ENCODE measurements at places on chromosomes 4 and X.

- DNase-seq: no peak
Observed at GRCh38 chr4:177485528-177485927, 43.3 kb upstream of the AGA start.

GRCh38 chrX:45447331-45447730 is 246.7 kb upstream of the DIPK2B start:
- DNase-seq: no peak

DNA sequence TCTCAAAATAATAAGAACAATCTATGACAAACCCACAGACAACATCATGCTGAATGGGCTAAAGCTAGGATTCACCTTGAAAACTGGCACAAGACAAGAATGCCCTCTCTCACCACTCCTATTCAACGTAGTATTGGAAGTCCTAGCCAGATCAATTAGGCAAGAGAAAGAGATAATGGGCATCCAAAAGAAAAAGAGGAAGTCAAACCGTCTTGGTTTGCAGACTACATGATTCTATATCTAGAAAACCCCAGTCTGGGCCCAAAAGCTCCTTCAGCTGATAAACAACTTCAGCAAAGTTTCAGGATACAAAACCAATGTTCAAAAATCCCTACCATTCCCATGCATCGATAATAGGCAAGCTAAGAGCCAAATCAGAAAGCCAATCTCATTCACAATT is 59.0 kb downstream of the CHM start:
- DNase-seq: no peak

DNA sequence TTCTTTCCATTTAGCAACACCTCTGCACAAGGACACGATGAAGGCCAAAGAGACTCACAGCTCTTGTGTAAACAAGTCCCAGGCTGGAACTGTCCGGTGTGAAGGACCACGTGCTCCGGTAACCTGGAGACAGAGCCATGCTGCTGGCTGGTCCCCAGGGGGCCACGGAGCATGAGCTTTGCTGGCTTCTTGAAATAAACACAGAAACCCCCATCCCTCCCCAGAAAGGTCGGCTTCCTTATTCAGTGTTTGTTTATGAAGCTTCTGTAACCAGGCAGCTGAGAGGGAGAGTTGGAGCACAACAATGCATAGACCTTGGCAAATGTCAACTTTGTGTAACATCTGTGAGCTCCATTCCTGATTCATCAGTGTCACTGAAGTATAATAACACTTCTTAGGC is 109.4 kb downstream of the GPR143 start:
- no peak for DNase-seq

DNA sequence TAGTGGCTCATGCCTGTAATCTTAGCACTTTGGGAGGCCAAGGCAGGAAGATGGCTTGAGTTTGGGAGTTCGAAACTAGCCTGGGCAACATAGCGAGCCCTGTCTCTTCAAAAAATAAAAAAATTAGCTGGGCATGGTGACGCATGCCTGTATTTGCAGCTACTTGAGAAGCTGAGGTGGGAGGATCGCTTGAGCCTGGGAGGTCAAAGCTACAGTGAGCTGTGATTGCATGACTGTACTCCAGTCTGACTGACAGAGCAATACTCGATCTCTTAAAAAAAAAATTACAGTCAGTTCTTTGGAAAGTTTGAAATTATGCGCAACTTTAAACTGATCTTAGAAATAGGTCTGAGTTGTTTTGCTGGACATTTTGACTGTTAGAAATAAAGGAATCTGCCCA is 55.8 kb downstream of the DOCK11 start:
- DNase-seq: no peak

GRCh38 chr4:119099227-119099810 is 36.3 kb upstream of the MYOZ2 start:
- DNase-seq: no peak

DNA sequence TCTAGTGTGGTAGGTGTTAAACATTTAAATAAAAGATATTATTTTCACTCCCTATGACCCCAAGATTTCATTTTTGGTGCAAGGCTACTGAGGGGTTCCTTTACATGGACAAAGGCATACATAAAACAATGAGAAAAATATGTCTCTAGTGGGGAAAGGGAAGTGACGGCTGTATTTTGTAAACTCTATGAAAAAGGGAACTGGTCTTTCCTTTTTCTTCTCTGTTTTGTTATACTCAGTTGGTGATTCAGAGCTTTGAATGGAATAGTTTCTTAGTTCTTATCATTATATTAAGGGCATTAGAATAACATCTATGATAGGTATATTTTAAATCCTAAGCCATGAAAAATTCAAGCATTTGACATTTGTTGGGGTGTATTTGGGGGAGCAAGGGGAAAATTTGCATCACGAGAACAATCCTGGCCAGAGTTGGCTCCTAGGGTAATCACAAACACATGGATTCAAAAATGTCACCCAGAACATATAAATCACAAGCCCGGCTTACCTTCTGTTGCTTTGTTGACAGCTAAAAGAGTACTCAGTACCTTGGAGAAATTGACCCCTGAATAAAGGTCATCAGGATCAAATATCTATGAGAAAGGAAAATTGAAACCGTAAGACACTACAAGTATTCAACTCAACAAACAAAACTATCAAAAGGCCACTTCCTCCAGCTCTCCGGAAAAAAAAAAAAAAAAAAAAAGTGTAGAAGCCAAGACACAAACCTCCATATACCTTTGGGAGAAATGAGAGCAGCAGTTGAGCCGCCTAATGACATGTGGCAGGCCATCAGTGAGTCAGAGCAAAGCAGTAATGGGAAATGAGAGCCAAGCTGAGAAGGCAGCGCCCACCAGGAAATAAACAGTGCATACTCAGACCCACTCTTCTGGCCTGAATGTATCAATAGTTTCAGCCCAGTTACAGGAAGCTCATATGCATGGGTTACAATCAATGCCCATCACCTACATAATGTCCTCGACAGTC is 33.4 kb downstream of the ARHGEF6 start:
- no peak for DNase-seq

GRCh38 chr4:33780952-33781791 is 2463.1 kb downstream of the ARAP2 start:
- DNase-seq: no peak

GRCh38 chrX:124594017-124594651 is 247.8 kb downstream of the SH2D1A start:
- DNase-seq: no peak

DNA sequence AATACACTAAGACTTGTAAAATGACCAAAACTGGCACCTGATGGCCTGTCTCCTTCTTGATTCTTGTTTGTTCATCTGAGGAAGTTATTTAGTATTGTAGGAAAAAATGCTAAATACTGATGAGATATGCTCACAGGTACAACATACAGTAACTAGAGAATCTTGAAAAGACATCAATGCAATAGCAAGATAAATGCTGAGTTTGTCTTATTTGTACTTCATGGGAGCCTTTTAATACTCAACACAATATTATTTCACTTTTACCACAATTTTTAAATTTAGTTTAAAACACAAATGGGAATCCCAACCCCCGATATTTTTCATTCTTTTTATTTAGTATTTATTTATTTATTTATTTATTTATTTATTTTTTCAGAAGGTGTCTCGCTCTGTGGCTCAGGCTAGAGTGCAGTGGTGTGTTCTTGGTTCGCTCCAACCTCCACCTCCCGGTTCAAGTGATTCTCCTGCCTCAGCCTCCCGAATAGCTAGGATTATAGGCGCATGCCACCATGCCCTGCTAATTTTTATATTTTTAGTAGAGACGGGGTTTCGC is 12.1 kb downstream of the HHIP start:
- no peak for DNase-seq

DNA sequence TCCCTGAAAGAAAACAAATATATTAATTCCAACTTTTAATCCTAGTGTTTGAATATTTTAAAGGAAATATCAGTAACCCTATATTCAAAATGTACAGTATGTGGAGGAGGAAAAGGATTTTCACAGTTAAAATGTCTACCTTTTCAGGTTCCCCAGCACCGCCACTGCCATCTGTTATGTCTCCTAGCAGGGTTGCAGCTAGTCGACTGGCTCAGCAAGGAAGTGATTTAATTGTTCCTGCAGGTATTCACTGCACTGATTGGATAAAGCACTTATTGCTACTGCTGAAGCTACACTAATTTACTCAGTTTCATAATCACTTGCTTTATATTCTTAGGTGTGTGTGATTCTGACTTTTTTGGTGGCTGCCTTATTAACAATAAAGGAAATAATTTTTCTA is 65.5 kb upstream of the FHDC1 start:
- no peak for DNase-seq

GRCh38 chr4:78671903-78672815 is 104.0 kb upstream of the BMP2K start:
- DNase-seq: no peak

DNA sequence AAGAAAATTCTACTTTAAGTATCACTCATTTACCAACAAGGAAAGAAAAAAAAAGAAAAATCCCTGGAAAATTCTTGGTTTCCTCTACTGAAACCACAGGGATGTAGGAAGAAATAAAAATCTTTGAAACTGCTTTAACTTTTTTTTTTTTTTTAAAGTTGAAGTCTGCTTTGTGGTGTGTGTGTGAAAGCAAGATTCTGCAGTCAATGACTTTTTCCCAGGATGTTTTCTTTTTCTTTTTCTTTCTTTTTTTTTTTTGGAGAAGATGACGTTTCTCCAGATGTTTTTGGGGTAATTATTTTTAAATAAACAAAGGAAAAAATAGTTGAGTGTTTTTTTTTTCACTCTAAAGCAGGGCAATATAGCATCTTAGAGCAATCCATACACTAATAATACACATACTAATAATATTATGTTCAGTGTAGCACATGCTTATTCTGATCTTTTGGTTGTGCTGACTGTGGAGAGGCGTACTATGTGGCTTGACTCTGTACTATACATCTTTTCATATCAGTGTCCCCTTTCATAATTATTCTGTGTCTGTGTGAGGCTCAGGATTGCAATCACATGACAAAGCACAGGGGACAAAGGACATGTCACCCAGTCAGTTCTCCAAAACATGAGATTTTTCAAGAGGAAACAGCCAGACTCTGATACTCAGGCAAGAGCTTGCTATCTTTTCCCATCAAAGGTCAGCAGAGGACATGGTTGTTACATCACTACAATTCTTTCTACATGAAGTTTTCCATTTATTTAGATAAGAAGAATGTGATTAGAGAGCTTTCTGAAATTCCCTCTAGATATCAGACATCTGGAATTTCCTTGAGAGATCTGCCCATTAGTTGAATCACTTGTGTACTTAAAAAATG is 111.0 kb downstream of the PDE5A start:
- DNase-seq: no peak

DNA sequence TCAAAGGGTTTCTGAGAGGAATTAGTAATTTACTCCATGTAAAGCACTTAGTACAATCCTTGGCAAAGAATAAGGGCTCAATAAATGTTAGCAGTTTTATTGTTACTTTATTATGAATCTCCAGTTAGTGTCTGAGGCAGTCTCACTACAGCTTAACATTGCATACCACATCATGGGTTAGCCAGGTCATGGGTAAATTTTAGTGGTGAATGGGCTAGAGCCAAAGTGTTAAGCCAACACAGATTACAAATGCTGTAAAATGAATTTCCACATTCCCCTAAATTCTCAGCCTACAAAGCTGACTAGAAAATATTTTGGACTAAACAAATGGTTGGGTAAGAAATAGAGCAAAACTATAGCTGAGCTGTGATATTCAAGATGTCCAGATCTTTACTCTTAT is 72.4 kb downstream of the NRK start:
- DNase-seq: no peak

GRCh38 chrX:45344594-45344993 is 143.9 kb upstream of the DIPK2B start:
- DNase-seq: no peak

DNA sequence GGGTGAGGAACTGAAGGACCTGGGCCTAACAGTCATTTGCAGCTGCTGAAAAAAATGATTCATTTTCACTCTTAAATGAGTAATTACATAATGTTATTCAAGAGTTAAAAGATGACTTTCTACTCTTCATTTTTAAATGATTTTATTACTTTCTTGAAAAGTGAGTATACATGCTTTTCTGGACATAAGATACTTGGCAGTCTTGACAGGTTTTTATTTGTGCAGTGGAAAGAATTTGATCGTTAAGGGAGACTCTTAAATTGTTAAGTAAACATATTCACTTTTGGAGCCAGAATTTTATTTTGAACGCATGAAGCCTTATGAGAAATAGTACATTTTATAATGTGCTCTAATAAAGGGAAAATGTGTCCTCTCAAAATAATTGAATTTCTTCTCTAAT is 245.7 kb downstream of the TENM3 start:
- DNase-seq: no peak
